NCI-H69 (cell line): ENCODE measurements at places on chromosomes 7 and 10.

GRCh38 chr10:86813982-86814381, 57.6 kb downstream of the BMPR1A start:
- no peak for DNase-seq

DNA sequence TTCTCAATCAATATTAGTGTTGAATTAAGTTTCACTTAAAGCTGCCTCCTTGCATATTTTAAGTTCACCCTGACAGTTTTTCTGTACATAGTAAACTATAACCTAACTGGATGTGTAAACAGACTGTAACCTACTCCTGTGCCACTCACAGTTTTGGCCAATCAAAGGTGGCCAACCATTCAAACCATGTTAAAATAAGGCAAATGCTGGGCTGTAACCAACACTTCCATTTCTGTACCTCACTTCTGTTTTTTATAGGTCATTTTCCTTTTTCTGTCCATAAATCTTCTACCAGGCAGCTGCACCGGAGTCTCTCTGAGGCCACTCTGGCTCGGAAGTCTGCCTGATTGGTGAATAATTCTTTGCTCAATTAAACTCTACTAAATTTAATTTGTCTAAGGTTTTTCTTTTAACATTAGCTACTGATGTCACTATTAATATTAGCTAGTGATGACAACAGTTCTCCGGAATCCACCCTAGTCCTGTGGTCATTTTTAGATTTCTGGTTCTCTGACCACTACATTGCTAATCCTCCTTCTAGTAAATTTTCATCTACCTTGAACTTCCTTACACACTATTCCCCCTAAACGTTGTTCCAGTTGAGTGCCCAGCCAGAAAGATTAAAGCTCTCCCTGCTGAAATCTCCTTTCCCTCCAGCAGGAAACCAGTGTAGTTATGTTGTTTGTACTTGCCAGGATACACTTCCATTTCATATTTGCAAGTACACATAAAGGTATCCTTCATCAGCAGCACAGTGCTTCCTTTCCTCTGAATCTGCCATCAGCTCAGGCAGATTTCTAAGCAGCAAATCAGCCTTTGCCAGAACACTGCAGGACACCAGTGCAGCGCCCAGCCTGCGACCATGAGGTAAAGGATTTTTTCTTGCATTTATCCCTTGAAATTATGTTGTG, 18.6 kb upstream of the IFIT2 start:
- DNase-seq = peak; percentile 27

DNA sequence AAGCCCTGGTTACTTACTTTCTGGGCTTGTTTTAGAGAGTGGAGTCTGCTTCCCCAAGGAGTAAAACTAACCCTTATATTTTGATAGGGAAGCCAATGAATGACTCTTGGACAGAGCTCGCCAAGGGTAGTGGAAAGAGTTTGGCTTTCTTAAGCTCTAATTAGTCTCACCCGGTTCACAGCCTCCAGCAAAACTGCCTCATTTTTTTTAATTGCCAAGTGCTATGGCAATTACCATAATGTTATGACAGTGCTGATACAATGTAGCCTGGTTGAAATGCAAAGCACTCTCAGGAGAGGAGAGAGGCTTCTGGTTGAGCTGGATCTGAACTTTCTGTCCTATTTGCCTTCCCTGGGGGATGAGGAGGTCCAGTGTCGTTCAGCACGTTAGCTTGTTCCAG, 376.1 kb upstream of the CHRM2 start:
- DNase-seq = peak; percentile 86

GRCh38 chr7:51075681-51076580, 240.7 kb downstream of the COBL start:
- DNase-seq = peak; percentile 44

DNA sequence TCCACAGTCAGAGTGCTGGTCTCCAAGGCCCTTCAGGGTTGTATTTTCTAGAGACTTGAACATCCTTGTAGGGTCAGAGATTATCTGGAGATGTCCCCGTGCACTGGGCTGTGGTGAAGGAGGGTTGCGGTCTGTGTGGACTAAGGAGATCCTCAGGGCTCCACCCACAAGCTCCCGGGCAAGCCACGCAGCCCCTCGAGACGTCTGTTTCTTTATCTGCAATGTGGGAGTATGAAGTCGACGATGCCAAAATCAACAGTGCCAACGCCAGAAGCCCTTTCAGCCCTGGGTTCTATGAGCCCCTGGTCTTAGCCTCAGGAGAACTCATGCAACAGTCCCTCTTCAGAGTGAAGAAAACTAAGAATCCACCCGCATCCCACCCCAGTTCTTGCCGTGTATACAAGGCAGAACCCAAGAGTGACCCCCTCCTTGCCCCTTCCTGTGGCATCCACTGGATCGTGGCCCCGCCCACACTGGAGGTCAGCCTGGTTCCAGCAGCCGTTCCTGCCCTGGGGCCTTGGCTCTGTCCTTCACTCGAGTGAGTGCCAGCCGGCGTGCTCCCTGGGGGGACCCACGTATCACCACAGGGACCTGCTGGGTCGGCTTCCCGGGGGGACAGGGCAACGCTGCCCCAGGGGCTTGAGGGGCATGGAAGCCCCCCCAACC, 6.0 kb upstream of the SHH start:
- DNase-seq = no peak

- peak; percentile 22 for DNase-seq
Observed at GRCh38 chr7:94288096-94288495, 106.6 kb upstream of the COL1A2 start.

DNA sequence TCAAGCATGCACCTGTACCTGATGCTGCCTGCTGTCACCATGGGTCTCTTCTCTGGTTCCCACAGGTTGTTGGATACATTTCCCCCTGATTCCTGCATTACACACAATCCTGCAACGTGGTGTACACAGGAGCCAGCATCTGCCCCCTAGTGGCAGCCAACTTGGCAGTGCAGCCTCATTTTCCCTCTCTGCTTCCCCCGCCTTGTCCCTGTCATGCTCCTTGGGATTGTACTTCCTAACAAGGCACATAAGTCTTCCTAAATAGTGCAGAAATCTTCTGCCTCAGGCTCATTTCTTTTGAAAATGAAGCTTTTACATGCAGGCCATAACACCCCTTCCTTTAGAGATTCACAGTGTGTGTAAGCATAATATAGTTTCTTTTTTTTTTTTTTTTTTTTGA, 387.5 kb downstream of the CCSER2 start:
- peak; percentile 61 for DNase-seq

DNA sequence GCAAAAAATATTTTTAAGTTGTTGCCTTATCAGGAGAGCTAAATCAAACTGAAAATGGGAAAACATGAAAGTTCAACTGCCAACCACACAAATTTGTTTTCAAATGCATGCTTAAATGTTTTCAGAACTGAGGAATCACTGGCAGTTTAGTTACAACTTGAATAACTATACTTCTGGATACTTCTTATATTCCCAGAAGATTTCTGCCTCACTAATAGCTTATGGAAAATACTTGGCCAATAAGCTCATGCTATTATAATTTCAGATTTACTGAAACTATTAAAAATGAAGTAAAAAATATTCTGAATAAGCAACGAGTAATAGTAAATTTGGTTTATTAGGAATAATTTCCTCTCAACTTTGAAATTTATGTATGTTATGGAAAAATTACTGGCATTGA, 222.2 kb downstream of the CDK14 start:
- DNase-seq = no peak

DNA sequence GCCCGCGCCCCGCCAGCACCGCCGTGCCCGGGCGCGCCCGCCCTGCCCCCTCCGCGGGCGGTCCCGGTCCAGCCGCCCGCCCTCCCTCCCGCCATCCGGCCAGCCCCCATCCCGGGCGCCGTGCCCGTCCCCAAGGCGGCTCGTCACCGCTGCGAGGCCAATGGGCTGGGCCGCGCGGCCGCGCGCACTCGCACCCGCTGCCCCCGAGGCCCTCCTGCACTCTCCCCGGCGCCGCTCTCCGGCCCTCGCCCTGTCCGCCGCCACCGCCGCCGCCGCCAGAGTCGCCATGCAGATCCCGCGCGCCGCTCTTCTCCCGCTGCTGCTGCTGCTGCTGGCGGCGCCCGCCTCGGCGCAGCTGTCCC, at the start of gene HTRA1:
HTRA1 (plus strand) TSS at position 187 of the 362 bp plus-strand sequence; CDS start at position 287, 100 bp downstream.
- DNase-seq = peak; percentile 59

GRCh38 chr10:43599333-43599732, 6.9 kb upstream of the ZNF485 start:
- no peak for DNase-seq

GRCh38 chr7:66950763-66951162, 29.7 kb downstream of the TMEM248 start:
- no peak for DNase-seq

- no peak for DNase-seq
Observed at GRCh38 chr7:101137651-101138212, 10.8 kb downstream of the SERPINE1 start.

DNA sequence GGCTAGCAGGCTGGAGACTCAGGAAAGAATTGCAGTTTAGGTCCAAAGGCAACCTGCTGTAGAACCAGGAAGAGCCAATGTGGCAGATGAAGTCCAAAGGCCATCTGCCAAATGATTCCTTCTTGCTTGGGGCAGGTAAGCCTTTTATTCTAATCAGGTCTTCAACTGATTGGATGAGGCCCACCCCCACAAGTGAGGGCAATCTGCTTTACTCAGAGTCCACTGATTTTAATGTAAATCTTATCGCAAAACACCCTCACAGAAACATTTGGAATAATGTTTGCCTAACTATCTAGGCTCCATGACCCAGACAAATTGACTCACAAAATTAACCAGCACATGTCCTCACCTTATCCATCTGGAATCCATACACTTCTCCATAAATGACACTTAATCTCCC, 7.8 kb downstream of the GIMAP8 start:
- DNase-seq = no peak

DNA sequence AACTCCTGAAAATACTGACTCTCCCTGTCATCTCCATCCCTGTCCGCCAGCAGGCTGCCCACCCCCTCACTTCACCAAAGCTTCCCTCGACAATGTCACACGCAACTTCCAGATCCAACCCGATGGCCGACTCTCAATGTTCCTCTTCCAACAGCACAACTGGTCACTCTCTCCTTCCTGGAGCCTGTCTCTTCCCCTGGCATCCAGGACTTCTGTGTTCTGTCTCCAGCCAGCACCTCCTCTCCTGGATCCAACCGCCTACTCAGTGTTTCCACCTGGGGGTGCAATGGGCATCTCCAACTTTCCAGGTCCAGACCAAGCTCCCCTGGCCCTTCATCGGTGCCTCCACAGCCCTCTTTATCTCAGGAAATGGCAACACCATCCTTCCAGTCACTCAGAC, 8.6 kb downstream of the CPA5 start:
- DNase-seq = peak; percentile 74

- peak; percentile 40 for DNase-seq
Observed at GRCh38 chr10:86263907-86264306, 102.7 kb downstream of the GRID1 start.

DNA sequence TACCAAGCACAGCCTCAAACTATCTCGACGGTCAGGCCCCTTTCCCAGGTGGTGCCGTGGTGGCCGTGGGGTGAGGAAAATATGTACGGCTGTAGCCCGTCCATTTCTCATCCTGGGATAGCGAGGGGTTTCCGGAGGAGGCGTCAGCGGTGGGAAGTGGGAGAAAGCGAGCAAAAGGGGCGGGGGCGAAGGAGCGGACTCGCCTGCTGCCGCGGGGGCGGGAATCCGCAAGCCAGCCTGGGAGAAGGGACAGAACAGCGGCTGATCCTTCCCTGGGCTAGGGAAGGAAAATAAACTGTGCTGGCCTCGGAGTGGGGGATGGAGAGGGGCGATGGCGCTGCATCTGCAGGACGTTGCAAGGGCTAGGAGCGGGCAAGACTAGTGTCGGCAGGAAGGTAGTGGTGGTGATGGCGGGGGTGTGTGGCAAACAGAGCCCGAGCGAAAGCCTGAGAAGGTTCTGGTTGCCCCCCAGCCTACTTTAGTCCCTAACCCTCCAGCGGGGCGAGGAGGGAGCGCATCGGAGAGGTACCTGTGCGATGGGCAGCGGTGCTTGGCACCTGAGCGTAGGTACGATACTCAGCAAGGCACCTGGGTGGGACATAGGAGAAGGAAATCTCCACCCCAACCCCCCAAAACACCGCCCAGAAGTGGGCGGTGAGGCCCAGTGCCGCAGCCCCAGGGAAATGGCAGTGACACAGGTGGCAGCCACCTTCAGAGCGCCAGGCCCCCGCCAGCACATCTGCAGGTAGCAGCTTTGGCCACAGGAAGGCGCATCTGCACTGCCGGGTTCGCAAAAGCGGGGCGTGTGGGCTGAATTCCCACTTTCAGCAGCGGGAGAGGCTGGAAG, 49.9 kb upstream of the STEAP1B start:
- peak; percentile 80 for DNase-seq

DNA sequence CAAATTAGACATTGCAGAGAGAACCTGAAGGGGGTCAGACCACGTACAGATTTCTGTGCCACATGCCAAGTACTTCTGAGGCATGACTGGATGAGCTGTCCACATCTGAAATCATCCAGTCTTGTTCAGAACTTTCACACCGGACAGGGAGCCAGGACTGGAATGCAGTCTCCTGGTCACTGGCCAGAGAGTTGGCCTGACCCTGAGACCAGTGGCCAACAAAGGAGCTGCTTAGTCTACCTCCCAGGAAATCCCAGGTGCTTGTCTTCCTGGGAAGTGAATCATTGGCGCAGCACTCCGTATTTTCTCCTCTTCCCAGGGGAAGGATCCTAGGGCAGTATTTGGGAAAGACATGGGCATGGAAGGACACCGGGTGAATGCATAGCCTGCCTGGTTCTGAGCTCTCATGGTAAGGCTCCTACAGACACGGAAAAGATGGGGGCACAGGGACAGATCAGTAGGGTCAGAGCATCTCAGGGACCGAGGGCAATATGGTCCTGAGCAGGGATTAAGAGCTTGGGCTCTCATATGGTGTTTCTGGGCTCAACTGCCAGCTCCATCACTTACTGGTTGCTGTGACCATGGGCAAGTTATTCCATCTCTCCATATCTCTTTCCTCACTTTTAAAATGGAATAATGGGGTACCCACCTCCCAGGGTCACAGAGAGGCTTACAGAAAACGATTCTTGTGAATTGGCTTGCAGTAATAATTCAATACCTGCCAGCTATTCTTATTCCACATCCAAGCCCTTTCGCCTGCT, 1.3 kb upstream of the SCD start:
- peak; percentile 11 for DNase-seq

- no peak for DNase-seq
Observed at GRCh38 chr10:125096371-125096770, 64.0 kb downstream of the CTBP2 start.

GRCh38 chr7:143885951-143886350, 16.0 kb downstream of the TCAF1 start:
- DNase-seq = no peak

- DNase-seq = peak; percentile 92
Observed at GRCh38 chr7:146115851-146116520, 615 bp upstream of the CNTNAP2 start.

- DNase-seq = no peak
Observed at GRCh38 chr7:45980973-45981372, 59.9 kb upstream of the IGFBP3 start.

- DNase-seq = no peak
Observed at GRCh38 chr7:131254211-131254610, 73.5 kb upstream of the MKLN1 start.

DNA sequence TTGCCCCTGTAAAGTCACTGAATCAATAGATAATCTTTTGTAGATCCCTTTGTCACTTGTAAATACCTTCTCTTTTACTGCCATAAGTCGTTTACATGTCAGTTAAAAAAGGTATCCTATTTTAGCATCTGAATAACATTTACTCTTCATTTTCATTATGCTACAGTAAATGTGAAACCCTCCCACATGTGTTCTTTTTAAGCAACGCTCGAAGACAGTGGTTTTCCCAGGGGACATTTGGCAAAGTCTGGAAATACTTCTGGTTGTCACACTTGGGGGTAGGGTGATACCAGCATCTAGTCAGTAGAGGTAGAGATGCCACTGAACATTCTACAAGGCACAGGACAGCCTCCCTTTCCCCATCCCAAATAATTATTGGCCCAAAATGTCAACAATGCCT, 23.7 kb downstream of the ATAD1 start:
- DNase-seq = peak; percentile 2
